H4 (cell line): ENCODE measurements at places on chromosomes 6 and 20.

GRCh38 chr20:56865055-56865454 lies 235.9 kb downstream of the TFAP2C start:
- no peak for DNase-seq

GRCh38 chr6:92586236-92586977 lies 833.0 kb downstream of the EPHA7 start:
- no peak for DNase-seq

- no peak for DNase-seq
These were observed 133.1 kb upstream of the FOXA2 start for GRCh38 chr20:22717466-22717865.

DNA sequence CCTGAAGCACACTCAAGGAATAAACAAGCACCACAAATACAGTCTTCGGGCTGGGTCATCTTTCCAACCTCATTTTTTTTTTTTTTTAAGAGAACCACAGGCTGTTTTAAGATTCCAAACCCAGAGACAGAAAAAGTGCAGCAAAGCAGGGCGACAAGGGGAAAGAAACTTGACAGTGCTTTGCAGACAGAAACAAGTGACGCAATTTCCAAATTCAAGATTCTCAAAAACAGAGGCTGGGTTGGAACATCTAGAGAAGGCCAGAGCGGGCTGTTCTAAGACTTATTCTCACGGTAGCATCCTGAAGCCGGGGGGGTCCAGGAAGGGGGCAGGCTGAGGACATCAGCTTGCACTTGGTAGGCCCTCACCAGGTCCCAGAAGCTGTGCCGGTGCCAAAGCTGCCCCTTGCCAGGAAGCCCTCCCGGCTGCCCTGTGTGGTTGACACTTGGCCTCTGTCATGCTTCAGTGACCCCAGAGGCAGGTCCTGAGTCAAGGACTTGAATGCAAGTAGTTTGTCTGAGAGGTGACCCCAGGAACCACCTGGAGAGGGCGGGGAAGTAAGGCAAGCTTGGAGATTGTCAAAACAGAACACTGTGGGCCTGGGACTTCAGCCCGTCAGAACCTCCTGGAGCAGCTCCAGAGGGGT lies 50.5 kb downstream of the BMP7 start:
- DNase-seq = no peak

- no peak for DNase-seq
These were observed 13.9 kb upstream of the CLIC5 start for GRCh38 chr6:46029602-46030001.

DNA sequence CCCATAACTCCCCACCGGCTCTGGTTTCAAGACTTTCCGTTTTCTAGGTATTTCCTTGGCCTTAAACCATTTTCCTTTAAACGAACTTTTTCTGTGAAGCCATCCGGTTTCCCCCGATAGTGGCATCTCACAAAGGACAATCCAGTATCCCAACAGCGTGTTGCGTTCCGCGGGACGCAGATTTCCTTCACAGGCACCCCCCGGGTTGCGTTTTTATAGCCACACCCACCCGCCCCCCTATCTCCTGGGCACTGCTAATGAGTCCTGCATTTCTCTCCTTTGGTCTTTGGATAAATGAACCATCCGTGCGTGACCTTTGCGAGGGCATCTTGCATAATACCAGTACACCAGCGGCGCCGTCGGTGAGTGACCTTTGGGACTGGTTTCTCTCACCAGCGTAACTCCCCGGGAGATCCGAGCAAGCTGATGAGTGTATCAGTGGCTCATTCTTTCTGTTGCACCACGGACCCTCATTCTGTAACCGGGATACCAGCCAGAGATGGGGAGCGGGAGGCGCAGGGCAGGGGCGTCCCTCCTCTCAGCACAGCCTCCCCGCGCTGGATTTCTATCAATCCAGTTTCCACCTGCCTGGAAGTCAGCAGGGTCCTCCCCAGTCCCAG lies 586 bp upstream of the NQO2 start:
- peak; percentile 53 for DNase-seq

DNA sequence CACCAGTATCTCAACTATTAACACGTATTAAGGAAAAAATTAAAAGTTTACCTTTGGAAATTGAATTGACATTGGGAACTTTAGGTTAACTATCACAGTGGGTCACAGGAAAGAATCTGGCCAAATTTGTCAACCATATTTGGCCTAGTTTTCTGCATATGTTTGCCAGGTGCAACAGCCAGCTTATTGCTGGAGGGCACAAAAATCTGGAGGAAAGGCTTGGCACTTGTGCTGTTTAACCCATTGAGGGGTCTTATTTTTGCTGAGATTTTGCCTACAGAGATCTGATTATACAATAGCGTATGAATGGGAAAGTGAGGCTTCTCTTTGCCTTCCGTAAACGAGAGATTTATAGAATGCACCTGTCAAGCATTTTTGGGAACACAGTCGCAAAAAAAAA lies 190.4 kb downstream of the PRL start:
- DNase-seq = no peak

GRCh38 chr6:87049779-87050178 lies 45.1 kb downstream of the CGA start:
- DNase-seq = no peak

DNA sequence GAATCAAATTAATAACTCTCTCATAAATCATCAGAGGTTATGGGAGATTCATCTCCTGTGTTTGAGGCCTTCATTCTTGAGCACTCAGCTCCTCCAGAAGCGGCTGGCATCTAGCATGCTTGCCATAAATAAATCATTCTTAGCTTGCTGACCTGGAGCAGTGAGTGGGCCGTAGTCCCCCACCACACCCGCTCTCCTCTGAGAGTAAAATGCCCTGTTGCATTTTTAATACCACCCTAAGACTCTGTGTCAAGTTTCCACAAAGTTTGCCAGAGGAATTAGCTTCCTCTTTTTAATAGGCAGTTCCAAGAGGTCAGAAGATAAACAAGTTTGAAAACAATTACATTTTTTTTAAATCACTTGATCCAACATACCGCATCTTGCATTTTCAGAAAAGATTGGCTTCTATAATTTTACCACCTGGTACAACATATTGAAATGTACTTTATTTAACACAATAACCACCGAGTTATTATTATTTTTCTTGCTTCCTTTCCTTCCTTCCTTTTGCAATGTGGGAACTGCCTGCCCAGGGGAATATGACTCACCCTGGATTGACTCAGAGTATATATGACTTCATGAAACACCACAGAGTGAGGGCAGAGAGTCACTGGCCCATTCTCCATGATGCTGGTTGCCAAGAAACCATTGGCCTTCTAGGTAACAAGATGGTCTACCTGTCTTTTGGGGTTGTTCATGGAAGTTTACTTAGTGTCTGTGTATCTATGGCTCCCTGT lies 29.4 kb upstream of the CLIC5 start:
- DNase-seq = peak; percentile 95

- DNase-seq = no peak
These were observed 5.2 kb upstream of the STMND1 start for GRCh38 chr6:17096652-17097051.

GRCh38 chr6:41591122-41591521 lies 44.9 kb downstream of the FOXP4 start:
- no peak for DNase-seq

DNA sequence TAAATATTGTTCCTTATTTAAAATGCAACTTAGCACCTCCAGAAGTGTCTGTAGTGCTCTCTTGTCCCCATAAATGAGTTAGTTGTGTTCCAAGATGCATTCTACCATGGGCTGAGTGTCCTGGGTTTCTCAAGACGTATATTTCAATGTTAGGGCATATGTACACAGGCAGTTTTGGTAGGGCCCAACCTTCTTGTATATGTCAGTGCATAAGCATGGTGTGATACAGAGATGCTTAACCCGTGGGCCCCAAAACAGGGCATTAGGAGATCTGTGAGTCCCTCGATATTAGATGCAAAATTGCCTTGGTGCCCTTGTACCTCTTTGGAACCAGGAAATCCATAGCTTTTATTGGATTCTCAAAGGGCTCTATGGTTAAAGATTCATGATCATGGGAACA lies 91.5 kb upstream of the HIVEP1 start:
- DNase-seq = no peak

DNA sequence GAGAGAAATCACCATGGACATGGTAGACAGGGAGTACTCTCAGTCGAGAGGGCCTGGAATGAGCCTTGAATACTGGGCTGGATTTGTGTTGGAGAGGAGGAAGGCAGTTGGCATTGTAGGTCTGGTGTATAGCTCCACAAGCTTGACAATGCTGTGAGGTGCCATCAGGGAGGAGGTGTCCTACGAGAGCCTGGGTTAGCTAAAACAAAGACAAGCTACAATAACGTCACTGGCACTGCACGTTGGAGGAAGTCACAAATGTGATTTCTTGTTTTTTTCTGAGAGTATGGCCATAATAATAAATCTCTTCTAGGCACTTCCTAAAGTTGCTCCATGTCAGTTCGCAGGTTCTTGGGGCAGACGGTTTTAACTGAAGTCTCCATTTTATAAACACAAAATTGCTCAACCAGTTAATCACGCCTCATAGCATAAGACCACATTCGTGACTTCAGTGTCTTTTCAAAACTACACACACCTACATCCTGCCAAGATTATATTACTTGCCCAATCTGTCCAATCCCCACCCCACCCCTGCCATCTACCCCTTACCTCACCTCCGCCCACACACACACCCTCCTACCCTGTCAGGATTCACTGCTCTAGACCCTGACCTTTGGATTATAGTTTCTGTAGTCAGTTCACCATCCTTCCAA lies 4.4 kb upstream of the HLA-DMB start:
- DNase-seq = peak; percentile 77

DNA sequence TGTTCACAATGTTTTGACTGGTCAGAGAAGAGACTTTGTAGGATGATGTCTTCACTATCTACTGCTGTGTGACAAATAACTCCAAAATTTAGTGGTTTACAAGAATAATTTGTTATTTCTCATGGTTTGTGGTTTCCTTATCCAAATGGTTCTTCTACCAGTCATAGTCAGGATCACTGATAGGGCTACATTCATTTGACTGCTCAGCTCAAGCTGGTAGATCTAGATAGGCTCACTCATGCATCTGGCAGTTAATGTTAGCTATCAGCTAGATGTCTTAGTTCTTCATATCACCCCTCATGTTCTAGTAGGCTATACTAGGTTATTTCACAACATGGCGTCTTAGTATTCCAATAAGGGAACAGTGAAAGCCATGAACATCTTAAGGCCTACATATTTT lies 131.0 kb downstream of the ID4 start:
- no peak for DNase-seq

GRCh38 chr6:56875961-56876360 lies 78.9 kb upstream of the BEND6 start:
- DNase-seq = no peak

DNA sequence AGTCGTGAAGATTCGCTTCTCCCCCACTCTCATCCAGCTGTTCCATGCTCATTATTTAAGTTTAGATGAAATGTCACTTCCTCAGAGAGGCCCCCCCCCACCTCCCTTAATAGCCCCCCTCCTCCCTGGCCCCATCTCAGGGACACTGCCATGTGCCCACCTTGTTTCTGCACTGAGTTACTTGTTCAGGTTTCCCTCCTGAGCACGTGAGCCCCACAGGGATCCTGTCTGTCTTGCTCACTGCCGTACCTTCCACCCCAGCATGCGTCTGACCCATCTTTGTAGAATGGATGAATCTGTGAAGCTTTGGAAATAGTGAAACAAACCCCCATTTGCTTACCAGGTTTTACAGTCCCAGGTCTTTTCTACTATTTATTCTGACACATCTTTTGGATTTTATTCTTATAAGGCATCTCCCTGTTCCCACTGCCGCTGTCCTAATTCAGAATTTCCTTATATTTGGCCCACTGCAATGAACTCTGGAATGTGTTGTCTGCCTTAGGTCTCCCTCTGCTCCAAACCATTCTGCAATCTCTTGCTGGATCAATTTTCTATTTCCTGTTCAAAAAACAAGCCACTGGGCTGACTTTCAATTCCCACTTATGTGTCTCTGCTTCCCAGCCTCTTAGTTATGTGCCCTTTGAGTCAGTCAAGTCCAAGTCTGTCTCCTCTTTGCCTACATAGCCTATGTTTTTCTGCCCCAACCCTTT lies 136.5 kb upstream of the ECI2 start:
- no peak for DNase-seq

GRCh38 chr20:34127792-34128191 lies 15.7 kb upstream of the EIF2S2 start:
- DNase-seq = no peak

DNA sequence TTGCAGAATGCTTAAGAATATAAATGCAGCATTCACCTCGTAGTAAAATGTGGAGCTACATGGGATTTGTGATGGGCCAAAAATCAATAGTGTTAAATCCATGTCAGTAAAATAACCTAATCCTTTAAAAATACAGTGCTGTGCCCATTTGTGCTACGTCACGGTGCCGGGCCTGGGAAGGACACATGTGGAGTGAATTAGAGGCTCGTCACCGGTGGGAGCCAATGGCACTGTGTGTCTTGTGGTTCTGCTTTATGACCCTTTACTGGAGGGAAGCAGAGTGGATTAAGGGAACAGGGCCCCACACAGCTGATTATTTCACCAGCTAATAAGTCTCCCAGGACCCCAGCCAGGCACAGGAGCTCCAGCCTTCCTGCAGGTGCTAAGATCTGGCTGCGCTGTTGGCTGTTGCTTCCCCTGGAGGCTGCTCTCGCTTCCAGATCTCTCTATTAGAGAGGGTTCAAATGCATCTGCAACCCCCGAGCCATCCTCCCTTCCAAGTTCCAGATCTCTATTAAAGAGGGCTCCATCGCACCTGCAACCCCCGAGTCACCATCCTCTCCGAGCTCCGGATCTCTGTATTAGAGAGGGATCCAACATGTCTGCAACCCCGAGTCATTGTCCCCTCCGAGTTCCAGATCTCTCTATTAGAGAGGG lies 405.8 kb downstream of the CDH4 start:
- no peak for DNase-seq

DNA sequence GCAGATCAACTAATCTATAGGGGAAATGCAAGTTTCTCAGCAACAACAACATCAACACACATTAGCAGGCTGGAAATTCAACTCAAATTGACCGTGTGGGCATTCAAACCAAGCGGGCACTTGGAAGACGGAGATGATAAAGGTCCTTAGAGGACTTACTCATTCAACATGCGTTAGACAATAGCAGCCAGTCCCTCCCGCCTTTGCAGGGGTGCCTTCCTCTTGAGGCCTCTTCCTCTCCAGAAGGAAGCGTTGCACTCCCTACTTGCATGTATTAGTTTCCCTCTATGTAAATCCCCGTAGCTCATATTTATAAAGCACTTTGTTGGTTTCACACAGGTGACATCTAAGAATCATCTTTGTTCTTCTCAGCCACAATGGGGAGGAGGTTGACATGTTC lies 300.8 kb upstream of the STXBP5 start:
- DNase-seq = no peak

DNA sequence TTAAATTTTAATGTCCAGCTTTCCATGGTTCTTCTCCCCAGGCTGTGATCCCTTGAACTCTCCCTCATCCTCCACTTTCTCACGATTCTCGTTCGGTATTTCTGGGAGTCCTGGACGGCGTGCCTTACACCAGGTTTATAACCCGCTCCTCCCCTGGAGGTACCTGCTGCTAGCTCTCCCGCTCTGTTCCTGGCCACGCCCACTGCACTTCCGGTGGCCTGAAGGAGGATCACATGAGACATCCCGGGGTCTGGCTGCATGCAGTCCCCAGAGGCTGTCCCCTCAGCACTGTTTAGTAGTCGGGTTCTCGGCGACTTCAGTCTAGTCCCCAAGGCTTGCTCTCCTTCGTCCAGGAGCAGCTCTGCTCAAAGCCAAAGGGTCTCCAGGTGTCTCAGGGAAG lies 28.4 kb upstream of the GCLC start:
- DNase-seq = no peak
